Stimulated activated CD4-positive, alpha-beta T cell treated with anti-CD3 and anti-CD28 coated beads, Interleukin-1b, Interleukin-23, amount 100 ng/mL, for 4 hours (primary cell): ENCODE measurements at places on chromosomes 12 and 14.

DNA sequence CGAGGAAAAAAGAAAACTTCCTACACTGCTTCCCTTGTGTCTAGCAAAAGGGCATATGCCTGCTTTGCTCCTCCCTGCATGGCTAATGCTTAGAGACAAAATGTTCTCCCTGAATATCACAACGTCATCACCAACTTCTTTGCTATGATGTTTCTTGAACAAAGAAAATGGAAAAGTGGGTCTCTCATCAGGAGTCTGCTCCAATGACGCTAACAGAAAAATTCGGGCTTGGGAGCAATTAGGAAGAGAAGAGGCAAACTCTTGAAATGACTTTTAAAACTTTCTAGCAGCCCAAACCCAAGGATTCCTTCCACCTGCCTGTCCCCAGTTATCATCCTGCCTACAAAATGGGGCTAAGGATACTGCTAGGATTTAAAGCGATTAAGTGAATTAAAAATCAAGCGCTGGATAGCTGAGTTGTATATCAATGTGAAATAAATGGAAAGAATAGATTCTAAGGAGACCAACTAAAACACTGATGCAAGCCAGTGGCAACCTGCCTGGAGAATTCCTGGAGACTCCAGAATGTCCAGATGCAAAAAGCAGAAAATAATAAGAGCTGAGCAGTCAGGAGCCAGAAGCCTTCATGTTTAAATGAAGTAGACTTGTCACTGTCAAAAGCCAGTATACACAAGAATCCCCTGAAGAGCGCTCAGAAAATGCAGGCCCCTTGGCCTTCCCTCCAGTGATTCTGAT, 183.8 kb downstream of the DPF3 start:
- no peak for DNase-seq

DNA sequence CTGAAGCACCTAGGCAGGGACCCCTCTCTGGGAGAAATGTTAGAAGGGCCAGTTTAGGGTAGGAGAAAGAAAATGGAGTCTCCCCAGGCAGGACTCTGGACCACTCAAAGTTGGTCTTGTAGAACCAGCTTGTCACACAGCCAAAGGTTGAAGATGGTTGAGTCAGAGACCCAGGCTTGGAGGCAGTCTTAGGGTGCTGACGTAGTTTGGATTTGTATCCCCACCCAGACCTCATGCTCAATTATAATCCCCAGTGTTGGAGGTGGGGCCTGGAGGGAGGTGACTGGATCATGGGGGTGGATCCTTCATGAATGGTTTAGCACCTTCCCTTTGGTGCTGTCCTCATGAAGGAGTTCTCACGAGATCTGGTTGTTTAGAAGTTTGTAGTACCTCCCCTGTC, 121.2 kb downstream of the CRACR2A start:
- no peak for DNase-seq

GRCh38 chr14:77141214-77142004, at the start of gene ZDHHC22:
ZDHHC22 (minus strand) TSS chr14:77141791; CDS start chr14:77139738, 2,053 bp downstream.
- no peak for DNase-seq

DNA sequence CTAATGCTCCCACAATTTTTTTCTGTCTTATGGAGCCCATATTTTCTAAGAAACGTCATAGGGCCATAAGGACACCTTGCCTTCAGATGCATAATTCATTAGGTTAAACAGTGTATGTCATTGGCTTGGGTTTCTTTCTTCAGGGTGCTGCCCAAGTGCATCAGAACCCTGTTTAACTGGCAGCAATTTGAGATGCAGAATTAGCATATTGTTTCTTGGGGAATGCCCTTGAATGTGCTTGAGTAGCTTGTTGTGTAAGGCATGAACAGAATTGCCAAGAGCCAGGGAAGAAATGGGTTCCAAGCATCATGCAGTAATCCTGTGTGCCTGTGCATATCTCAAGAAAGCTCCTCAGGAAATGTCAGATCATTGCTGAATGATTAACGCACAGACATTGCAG, 277.2 kb downstream of the SYT1 start:
- DNase-seq: no peak

- no peak for DNase-seq
Measured at GRCh38 chr14:27528328-27528727, 930.5 kb upstream of the NOVA1 start.

GRCh38 chr12:52896190-52897100, 8.4 kb downstream of the KRT8 start:
- DNase-seq: no peak

GRCh38 chr12:6868211-6869048, 1.1 kb downstream of the TPI1 start:
- no peak for DNase-seq

DNA sequence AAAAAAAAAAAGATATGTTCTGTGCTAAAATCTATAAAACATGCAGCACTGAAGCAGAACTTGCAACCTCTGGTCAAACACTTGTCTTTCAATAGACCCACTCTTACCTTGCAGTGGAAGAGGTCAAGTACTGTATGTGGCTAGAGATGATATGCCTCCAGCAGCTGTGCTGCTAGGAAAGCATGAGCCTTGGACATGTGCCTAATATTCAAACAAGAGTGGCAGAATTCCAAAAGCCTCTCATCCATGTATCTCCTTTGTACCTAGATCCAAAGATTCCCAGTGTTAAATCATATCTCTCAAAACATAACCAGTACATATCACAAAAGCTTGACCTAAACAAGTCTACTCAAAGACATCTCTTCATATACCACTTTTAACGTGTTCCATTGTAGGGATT, 105.0 kb upstream of the CPNE8 start:
- DNase-seq: no peak

DNA sequence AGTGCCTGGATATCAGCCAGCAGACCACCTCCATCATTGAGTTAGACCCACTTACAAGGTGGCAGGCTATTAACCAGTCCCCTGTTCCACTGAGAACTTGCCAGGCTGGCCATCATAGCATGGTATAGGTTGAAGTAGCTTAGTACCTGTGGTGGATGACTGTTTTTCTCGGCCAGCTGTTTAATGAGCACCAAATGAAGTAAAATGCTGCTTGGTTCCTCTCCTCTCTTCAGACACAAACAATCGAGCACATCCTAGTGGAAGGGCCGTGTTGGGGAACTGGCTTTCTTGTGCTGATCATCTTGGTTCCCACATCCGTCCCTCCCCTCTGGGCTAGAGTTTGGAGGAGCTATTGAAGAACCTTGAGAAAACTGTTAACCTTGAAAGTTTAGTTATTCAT, 486.2 kb downstream of the RAD51B start:
- no peak for DNase-seq

DNA sequence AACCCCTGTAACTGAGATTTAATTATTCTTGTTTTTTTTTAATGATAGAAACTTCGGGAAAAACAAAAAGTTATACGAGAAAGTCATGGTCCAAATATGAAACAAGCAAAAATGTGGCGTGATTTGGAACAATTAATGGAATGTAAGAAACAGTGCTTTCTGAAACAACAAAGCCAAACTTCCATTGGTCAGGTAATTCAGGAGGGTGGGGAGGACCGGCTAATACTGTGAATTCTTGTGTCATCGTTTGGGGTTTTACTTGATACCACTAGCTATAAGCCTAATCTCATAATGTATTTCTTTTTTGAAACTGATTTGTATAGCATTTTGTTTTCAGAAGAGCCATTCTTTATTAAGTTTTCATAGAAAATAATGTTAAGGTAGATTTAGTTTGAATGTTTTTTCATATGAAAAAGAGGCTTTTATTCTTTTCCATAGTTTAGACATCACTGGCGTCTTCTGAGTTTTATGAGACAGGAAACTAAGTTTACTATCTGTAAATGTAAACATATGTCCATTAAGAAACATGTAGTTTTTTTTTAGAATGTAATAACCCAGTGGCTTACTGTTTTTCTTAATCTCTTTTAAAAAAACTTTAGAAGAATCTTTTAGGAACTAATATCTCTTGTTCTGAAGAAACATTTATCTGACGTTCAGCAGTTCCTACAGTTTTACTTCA, 62.9 kb upstream of the ATP2A2 start:
- DNase-seq: no peak

- DNase-seq: peak; percentile 42
Measured at GRCh38 chr14:65287264-65288131, 125.0 kb upstream of the FUT8 start.

GRCh38 chr14:35682802-35683201, 126.3 kb downstream of the RALGAPA1 start:
- DNase-seq: no peak

GRCh38 chr14:92552066-92552465, 38.5 kb downstream of the RIN3 start:
- no peak for DNase-seq

DNA sequence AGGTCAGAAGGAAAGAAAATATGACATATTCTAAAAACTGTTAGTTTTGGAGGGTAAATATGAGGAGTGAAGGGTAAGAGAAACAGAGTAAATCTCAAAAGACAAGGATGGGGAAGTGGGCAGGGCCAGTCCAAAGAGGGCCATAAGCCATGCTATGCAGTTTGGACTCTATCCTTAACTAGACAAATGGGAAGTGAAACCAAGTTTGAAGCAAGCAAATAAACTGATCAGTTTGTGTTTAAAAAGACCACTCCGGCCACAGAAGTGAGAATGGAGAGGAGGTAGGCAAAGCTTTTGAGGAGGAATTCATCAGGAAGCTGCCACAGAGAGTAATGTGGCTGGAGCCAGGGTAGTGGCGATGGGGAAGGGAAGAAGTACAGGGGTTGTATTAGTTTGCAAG, 37.5 kb upstream of the DAAM1 start:
- DNase-seq: no peak
